ENCODE measurements at places on chromosomes 7 and 10.

DNA sequence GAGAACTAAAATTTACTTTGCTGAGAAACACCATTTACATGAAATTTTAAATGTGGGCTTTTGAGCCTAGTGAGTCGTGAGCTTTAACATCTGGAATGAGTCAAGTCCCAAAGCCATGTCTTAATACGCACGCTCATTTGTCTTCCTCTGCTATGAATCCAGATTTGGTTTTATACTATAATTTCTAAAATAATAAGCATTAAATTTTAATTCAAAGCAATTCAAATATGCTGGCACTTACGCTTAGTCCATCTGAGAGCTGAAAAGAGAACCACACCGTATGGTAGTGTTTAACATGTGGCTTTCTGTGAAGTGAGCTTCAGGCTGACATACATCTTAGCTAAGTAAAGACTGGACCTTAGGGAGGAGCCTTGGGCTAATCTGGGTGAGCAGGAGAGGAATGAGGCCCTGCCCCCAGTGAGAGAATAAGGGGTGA lies 52.2 kb downstream of the CUBN start:
- DNase-seq = no peak

GRCh38 chr10:62635127-62635526 lies 169.4 kb upstream of the ADO start:
- DNase-seq = no peak

DNA sequence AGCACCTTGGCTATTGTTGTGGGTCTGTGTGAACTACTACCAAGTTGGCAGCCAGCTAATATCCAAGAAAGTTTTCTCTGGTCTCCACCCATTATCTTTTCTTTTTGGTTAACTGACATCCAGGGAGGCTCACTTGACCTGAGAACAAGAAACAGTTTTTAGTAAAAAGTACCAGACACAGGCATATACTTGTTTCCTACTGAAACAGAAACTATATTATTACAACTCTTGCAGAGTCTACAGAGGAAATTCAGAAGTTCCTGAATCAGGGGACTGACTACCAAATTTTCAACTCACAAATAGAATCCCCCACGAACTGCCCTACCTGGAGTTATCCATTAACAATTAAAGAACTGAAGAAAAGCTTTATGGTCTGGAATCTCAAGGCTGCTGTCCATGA lies 168.9 kb downstream of the KCND2 start:
- DNase-seq = no peak

GRCh38 chr7:117827862-117828261 lies 45.4 kb downstream of the CTTNBP2 start:
- DNase-seq = peak; percentile 91

DNA sequence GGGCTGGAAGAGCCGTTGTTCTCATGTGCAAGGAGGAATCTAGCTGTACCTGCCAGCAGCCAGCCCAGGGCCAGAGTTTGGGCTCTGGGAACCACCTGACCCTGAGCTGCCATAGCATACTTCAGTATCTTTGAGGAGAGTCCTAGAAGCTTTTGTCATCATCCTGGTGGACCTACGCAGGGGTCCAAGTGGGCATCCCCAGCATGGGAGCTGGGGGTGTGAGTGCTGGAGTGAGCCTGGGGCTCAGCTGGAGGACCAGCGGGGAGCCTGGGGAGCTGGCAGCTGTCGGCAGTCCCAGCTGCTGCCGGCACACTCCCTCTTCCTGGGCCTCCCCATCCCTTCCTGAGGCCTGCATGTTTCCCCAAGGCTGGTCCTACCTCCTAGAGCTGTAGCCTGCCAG lies 32.5 kb downstream of the C10orf105 start:
- DNase-seq = no peak

- DNase-seq = no peak
These were observed 125.9 kb downstream of the CFTR start for GRCh38 chr7:117605712-117606111.

GRCh38 chr10:44326474-44327030 lies 58.3 kb downstream of the CXCL12 start:
- DNase-seq = no peak

- no peak for DNase-seq
These were observed 45.0 kb downstream of the VOPP1 start for GRCh38 chr7:55527307-55527706.

DNA sequence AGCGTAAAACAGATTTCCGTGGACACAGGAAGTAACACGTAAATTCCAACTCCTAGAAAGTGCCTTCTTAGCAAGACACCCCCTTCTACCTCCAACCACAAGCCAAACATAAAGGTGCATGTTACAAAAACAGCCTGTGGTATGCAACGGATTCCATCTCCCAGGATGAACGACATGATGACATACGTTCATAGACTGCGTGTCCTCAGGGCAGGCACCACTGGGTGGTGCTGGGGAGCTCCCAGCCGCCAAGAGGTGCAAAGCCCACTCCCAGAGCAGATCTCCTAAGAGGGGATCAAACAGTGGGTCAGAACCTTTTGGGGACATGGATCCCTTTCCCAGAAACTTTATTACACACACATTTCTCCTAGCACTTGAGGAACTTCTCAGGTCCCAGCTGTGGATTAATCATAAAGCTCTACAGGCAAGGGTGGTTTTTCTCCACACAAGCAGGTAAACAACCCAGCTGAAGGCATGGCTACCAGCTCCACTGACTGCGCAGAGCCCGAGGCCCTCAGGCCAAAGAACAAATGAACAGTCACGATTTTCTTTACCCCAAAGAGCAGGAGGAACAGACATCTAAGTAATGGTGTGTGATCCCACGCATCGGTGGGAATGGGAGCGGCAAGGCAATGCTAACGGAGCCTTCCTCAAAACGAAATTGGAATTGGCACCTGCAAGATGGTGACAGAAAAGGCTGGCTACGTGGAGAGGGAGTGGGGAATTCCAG lies 13.8 kb downstream of the PSAP start:
- DNase-seq = no peak

DNA sequence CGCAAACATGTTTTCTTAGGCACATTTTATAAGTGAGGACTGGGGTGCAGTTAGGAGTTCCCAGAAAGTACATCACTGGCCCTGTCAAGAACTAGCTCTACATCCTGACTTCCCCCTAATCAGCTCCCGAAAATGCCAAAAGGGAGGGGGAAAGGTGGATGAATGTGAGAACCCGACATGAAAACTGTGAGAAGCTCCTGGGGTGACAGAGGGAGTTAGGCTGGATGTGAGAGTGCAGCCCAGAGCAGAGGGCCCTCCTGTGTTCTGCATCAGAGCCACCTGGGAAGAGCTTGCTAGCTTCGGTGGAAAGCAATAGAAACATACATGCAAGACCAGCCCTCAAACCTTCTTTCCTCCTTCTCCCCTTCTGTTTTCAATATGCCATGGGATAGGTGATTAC lies 30.5 kb upstream of the SEM1 start:
- DNase-seq = no peak

DNA sequence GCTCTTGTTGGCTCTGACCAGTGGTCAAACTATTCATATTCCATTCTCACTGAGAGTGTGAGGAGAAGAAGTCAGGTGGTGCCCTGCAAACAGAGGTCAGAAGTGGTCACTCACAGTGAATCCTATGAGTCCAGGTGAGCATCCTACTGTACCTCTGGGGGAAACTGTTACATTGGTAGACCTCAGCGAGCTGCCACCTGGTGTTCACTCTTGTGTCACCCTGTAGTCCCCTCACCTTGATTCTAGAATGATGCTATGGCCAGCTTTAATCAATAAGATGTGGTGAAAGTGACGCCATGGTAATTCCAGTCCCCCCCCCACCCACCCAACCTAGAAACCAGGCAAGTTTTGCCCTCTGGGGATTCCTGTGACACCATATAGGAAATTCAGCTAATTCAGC lies 1.2 kb upstream of the AMPH start:
- DNase-seq = no peak

Measured in Daoy (cell line).